T-helper 1 cell (primary cell): ENCODE measurements at places on chromosomes 11 and 22.

DNA sequence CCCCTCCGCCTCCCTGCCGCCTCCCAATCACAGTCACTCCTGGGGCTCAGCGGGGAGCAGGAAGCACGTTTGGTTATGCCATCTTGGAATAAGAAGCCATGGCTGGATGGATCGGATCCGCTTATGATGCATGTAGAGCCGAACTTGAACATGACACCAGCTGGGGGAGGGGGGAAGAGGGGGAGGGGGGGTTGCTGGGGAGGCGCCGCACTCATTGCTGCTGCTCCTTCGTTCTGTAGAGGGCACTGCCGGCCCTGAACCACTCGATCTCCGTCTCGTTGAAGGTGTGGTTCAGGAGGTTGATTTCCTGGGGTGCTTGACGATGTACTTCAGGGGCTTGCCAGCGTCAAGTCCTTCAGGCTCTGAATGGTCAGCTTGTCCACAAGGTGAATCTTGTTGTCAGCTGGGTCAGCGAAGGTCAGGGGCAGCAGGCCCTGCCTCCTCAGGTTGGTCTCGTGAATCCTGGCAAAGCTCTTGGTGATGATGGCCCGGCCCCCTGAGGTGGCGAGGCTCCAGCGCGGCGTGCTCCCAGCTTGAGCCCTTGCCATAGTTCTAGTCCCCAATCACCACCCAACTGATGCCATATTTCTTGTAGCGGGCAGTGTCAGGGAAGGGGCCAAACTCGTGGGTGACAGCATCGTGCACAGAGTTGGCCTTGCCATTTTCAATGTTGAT is 476.9 kb upstream of the ISX start:
- no peak for DNase-seq

GRCh38 chr11:21723678-21724077 is 469.2 kb upstream of the ANO5 start:
- no peak for DNase-seq

DNA sequence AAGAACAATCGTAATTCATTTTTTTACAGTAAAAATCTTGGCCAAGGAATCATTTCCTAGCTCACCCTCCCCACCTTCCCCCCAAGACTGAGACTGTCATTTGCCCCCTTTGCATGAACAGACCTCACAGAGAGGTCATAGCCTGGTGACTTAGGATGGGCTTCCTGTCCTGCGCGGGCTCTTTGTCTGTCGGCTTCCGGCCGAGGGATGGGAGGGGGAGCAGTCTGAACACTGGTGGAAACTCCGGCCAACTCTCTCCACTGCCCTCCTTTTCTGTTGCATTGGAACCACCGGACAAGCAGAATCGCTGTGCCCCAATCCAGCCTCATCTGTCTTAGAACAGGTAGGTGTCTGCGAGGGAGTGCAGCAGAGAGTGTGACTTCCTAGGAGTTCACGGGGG is 41.7 kb downstream of the TEAD1 start:
- DNase-seq: no peak

DNA sequence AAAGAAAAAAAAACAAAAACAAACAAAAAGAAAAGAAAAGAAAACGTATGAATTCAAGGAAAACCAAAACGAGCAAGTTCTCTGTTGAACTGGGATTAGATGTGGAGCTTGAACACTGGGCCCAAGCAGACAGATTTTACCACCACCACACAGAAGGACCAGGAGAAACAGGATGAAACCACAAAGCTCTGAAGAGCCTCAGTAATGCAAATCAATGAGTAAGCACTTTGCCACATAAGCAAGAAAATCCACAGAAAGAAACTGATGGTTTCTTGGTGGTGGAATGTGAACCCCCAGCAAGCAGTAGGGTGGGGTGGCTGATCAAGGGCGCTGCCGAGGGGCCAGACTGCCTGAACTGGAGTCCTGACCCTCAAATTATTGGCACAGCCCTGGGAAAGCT is 50.9 kb upstream of the NFRKB start:
- no peak for DNase-seq

DNA sequence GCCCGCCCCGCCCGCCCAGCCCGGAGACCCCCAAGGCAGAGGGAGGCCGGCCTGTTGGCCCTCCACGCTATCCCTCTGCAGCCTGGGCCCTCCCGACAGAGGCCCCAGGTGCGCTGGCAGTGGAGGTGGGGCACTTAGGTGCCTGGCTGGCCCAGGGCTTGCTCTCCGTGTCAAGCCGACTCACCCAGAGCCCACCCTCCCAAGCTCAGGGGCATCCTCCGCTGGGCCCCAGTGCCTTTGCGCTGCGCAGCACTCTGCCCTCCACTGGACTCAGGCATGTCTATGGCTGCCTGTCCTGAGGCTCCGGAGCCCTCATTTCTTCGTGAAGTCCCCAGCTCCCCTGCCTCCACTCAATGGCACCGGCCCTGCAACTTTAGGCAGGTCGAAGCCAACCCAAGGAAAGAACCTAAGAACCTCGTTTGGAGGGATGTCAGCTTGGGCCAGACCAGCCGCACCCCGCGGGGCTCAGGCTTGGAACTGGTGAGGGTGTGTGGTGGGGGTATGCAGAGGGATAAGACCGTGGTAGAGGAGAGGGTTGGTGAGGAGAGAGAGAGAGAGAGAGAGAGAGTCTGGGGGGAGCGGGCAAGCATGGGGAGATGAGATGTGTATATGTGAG is 6.1 kb downstream of the SMIM45 start:
- DNase-seq: no peak

- DNase-seq: no peak
Observed at GRCh38 chr11:96579656-96580055, 189.8 kb downstream of the JRKL start.

DNA sequence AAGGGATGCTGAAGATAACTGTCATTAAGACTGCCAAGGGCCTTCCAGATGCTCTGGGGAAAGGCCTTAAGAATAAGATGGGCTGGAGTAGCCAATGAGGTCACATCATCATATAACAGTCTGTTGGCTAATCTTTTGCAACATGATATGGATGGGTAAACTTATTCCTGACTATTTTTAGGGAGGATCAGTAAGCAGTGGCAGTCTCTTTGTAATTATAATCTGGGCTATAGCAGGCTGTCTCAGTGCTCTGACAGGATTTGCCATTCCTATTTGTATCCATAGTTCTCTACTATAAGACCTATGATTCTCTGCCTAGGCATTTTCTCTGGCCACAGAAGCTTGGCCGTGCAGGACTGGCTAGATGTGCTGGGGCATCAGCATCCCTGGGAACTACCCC is 16.1 kb upstream of the CALCB start:
- no peak for DNase-seq

- DNase-seq: no peak
Observed at GRCh38 chr22:38866399-38867123, 5.5 kb downstream of the CBX6 start.

DNA sequence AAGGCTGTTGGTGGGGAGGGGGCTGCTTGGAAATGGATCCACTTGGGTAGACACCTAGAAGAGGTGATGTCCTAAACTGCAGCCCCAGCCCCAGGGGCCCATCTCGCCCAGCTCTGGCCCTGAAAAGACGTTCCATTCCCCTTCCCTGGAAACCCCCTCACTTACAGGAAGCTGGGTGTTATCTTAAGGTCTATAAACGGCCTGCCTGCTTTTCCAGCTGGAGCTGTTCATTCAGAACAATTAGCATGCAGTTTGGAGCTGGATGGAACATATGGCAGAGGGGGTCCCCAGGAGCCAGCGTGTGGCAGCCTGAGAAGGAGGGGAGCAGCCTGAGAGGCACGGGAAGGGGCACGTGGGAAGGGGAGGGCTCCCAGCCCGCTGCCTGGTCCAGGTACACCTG is 139.6 kb downstream of the PKNOX2 start:
- DNase-seq: no peak

GRCh38 chr11:116072601-116073410 is 568.6 kb upstream of the CADM1 start:
- no peak for DNase-seq

GRCh38 chr11:63672936-63673539 is 1.9 kb upstream of the ATL3 start:
- DNase-seq: no peak

- DNase-seq: no peak
Observed at GRCh38 chr22:37186997-37187522, 987 bp downstream of the C1QTNF6 start.

DNA sequence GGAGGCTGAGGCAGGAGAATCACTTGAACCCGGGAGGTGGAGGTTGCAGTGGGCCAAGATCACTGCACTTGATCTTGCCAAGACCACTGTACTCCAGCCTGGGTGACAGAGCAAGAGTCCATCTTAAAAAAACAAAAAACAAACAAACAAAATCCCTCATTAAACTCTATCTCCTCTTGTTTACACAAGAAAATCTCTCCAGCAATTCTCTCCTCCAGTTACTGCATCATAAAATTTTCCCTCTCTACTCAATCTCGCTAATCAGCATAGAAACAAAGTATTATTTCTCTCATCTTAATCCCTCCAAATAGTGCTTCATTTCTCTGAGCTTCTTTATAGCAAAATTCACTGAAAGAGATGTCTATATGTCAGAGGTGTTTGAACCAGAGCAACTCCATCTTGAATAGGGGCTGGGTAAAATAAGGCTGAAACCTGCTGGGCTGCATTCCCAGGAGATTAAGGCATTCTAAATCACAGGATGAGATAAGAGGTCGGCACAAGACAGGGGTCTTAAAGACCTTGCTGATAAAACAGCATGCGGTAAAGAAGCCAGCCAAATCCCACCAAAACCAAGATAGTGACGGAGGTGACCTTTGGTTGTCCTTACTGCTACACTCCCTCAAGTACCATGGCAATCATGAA is 19.8 kb downstream of the MTMR2 start:
- DNase-seq: no peak

DNA sequence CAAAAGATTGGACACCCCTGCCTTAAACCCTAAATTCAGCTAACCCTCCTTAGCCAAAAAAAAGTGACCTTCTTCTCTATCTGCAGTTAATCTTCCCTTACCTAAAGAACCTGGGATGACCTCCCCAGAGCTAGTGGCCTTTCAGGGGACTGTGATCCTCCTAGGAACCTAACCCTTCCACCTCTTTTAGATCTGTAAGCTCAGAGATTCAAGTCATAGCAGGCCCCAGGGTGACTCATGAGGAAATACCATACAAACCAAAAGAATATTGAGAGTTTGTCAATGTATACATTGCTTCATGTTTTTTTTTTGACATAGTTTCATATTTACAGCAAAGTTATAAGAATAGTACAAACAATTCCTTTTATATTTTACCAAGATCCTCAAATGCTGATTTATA is 38.3 kb upstream of the CXCR5 start:
- DNase-seq: peak; percentile 48

DNA sequence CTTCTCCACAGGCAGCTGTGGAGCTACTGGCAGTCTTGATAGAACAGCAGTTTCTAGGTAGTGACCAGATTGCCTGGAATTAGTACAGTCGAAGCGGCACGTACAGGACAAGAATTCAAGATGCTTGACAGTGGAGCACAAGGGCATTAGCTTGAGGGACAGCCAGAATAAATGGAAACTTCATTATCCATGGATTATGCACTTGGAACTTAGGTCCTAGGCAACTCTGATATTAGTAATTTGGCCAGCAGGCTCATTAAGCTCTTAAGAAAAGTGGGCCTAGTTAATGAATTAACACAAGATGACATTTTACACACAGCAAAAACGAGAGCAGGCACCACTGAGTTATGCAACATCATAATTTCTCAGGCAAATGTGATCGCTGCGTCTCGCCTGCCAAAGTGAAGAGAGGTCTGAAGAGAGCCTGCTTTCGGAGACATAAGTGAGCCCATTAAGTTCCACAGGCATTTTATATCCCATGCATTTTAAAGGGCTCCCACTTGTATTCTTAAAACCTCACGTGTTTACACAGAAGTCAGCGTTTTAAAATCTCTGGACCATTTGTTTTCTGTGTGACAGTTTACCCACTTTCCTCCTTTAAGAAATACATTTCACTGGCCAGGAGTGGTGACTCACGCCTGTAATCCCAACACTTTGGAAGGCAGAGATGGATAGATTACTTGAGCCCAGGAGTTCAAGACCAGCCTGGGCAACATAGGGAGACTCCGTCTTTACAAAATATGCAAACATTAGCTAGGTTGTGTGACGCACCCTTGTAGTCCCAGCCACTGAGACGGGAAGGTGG is 66.2 kb downstream of the COMMD9 start:
- no peak for DNase-seq

DNA sequence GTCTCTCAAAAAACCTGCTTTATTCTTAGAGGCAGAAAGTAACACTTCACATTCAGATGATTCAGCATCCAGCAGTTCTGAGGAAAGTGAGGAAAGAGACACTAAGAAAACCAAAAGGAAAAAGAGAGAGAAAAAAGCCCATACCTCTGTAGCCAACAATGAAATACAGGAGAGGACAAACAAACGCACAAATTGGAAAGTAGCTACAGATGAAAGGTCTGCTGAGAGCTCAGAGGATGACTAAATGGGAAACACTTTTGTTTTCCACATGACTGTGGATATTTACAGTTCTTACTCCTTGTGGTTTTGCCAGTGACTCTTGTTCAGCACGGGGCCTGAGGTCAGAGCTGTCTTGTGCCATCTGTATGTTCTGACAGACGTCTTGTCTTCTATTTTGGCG is 3.8 kb downstream of the TIMM8B start:
- no peak for DNase-seq

DNA sequence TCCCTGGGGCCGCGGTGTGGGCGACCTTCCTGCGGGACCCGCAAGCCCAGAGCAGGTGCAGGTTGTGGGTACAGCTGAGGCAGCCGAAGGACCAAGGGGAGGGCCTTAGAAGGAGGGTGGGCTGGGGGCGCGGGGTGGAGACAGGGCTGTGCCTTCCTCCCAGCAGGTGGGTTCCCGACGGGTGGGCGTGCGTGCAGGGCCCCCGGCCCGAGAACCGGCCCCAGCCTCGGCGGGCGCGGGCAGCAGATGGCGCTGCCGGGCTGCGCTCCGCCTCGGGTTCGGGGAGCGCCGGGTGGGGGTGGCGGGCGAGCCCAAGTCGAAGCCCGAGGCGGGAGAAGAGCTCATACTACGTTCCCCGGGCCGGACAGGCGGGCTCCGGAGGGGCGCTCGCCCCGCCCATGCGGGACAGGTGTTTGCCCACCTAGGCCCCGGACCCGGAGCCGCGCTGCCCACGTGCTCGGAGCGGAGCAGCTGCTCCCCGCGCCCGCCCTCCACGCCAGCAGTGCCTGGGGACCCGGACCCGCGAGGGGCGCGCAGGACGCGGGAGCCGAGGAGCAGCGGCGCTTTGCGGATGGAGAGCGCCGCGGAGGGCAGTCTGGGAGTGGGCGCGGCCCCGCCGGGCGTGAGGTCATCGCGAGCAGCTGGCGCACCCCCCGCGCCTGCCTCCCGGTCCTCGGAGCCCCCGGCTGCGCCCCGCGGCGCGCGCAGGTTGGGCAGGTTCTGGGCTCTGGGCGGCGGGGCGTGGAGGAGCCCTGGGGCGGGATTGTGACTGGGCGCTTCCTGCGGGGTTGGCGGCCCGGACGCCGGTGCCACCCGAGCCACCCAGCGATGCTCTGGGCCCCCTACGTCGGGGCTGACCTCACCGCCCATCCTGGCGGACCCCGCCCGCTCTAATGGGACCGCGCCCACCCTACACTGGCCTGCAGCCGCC is 25.3 kb downstream of the DUSP8 start:
- DNase-seq: no peak

- no peak for DNase-seq
Observed at GRCh38 chr11:4095509-4096230, 1.1 kb downstream of the RRM1 start.

GRCh38 chr22:45455212-45455611 is 41.7 kb downstream of the RIBC2 start:
- no peak for DNase-seq

GRCh38 chr11:22707119-22707899 is 40.9 kb downstream of the GAS2 start:
- no peak for DNase-seq

- DNase-seq: no peak
Observed at GRCh38 chr11:122167100-122167499, 51.1 kb upstream of the BLID start.
